Globus pallidus (tissue), 1 donor: ENCODE measurements at places on chromosomes 5 and 9.

- DNase-seq: no peak
Measured at GRCh38 chr9:137524981-137525317, 25.3 kb downstream of the PNPLA7 start.

DNA sequence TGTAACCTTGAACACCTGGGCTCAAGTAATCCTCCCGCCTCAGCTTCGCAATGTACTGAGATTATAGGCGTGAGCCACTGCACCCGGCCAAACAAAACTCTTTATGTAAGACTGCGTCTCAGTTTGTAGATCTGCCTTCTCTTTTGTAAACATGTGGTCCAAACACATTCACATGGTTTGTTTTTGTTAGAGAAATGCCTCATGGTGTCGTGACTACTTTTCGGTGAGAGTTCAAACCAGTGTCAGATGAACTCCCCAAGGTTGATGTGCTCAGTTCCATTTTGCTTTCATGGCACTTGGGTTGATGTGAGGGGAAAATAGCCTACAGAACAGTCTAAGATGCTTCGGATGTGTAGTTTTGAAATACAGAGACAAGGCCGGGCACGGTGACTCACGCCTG is 231.6 kb downstream of the GOLPH3 start:
- no peak for DNase-seq

GRCh38 chr9:13513716-13514444 is 234.4 kb upstream of the MPDZ start:
- no peak for DNase-seq

DNA sequence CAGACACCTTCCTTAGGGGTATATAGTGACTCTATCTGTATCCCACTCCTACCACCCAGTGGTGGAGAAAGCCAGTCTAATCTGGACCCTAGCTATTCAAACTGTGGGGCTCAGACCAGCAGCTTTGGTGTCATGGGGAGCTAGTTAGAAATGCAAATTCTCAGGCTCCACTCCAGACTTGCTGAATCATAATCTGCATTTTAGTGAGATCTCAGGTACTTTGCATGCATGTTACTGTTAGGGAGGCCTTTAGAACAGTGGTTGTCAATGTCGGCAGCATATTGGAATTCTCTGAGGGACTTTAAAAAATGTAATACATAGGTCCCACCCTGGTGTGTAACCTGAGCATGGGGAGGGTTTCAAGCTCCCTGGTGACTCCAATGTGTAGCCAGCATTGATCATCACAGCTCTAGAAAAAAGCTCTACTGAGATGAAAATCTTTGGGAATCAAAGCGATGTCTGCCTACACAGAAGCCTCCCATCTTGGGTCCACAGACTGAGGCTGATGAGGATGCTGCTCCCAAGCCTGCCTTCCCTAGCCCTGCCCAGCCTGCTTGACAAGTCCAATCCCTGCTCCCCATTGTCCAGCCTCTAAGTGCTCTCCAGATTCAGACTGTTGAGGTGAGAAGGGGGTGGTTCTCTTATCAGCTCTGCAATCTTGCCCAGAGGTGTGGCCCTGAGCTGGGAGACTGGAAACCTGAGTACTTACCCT is 11.9 kb upstream of the GM2A start:
- DNase-seq: no peak

DNA sequence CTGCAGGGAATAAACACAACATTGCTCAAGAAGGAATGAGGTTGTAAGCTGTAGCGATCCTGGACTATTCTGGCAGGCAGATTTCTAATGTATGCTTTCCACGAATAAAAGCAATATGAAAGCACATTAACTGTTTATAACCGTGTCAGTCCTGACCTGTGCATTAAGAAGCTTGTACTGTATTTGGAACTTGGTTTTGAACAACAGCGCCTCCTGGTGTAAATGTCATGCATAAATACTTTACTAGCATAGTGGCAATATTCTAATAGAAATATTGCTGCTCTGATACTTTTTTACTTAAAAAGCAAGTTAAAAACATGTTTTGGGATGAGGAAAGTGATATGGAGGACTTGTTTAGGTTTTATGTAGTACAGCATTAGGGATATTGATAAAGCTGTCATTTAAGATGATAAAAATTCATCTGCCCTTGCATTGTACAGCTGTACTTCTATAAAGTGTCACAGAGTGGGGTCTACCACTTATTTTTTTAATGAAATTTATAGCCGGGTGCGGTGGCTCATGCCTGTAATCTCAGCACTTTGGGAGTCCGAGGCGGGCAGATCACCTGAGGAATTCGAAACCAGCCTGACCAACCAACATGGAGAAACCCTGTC is 70.7 kb upstream of the GNE start:
- DNase-seq: peak; percentile 84
